ENCODE measurements at places on chromosomes 12 and 14. TPM values are rescaled to one million over a fixed set of nuclear protein-coding genes. Genes with fewer than 3 reads are reported as not detected.

The TMEM132C gene
- total RNA-seq = 3.9 TPM

GRCh38 chr12:54526812-54527630, 22.4 kb upstream of the PDE1B start:
- H3K27me3 ChIP-seq = peaks cover 34% of the 10 kb centered on the region
- peak; percentile 82 for DNase-seq
- H3K4me1 ChIP-seq = peaks cover 24% of the 10 kb centered on the region
- H3K4me3 ChIP-seq = no peak overlapping the region
- no peak overlapping the region for H3K27ac ChIP-seq

DNA sequence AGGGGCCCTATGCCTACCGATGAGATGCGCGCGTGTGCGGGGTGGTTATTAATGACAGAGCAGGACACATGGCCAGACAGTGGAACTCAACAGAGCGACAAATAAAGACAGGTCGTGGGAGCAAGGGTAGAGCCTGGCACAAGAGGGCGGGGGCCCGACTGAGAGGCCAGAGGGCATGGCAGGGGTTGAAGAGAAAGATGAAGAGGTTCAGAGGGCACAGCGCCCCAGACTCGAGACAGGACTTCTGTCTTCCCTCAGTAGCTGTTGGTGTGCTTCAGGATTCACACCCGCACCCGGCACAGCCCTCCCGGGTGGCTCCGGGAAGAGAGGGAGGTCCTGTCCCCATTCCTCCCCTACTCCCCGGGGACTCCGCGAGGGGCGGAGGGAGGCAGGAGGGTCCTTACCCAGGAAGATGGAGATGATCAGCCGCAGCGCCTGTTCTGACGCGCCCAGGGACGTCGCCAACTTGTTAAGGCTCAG, 366 bp downstream of the LPCAT3 start:
- no peaks in the 10 kb centered on the region for H3K27me3 ChIP-seq
- H3K36me3 ChIP-seq = no peaks in the 10 kb centered on the region
- no peak for DNase-seq
- H3K4me3 ChIP-seq = peak overlapping the region; percentile 84
- no peak overlapping the region for H3K27ac ChIP-seq
- H3K4me1 ChIP-seq = peaks cover 11% of the 10 kb centered on the region

GRCh38 chr12:117567644-117568216, 206.3 kb upstream of the NOS1 start:
- no peaks in the 10 kb centered on the region for H3K27me3 ChIP-seq
- no peak overlapping the region for H3K27ac ChIP-seq
- H3K4me3 ChIP-seq = no peak overlapping the region
- peaks cover 22% of the 10 kb centered on the region for H3K4me1 ChIP-seq

- H3K4me3 ChIP-seq = peak overlapping the region; percentile 73
- peak; percentile 53 for DNase-seq
- no peaks in the 10 kb centered on the region for H3K36me3 ChIP-seq
- H3K27me3 ChIP-seq = peaks cover 26% of the 10 kb centered on the region
- H3K4me1 ChIP-seq = peaks cover 9% of the 10 kb centered on the region
- no peak overlapping the region for H3K27ac ChIP-seq
Observed at GRCh38 chr12:118371321-118372282, 1.1 kb downstream of the TAOK3 start.

GRCh38 chr14:21921453-21921852, 247.8 kb upstream of the OR4E1 start:
- H3K4me1 ChIP-seq = no peaks in the 10 kb centered on the region
- H3K27me3 ChIP-seq = peaks cover 48% of the 10 kb centered on the region
- no peak for DNase-seq
- H3K36me3 ChIP-seq = no peaks in the 10 kb centered on the region

- no peak for DNase-seq
- H3K27ac ChIP-seq = no peak overlapping the region
- H3K36me3 ChIP-seq = peaks cover 27% of the 10 kb centered on the region
- H3K4me1 ChIP-seq = peaks cover 12% of the 10 kb centered on the region
- no peak overlapping the region for H3K4me3 ChIP-seq
- H3K27me3 ChIP-seq = no peaks in the 10 kb centered on the region
Observed at GRCh38 chr12:67280572-67280971, 11.4 kb downstream of the CAND1 start.

GRCh38 chr14:97827746-97828145, 1030.6 kb downstream of the VRK1 start:
- no peaks in the 10 kb centered on the region for H3K4me1 ChIP-seq
- no peaks in the 10 kb centered on the region for H3K36me3 ChIP-seq
- H3K27ac ChIP-seq = no peak overlapping the region
- H3K27me3 ChIP-seq = no peaks in the 10 kb centered on the region
- DNase-seq = no peak

GRCh38 chr14:91649930-91650329, 82.0 kb downstream of the CATSPERB start:
- no peak overlapping the region for H3K27ac ChIP-seq
- no peak overlapping the region for H3K4me3 ChIP-seq
- DNase-seq = peak; percentile 27
- H3K27me3 ChIP-seq = no peaks in the 10 kb centered on the region
- H3K36me3 ChIP-seq = no peaks in the 10 kb centered on the region
- H3K4me1 ChIP-seq = no peaks in the 10 kb centered on the region

- H3K4me3 ChIP-seq = no peak overlapping the region
- no peaks in the 10 kb centered on the region for H3K4me1 ChIP-seq
- no peaks in the 10 kb centered on the region for H3K36me3 ChIP-seq
- no peak overlapping the region for H3K27ac ChIP-seq
- DNase-seq = no peak
Observed at GRCh38 chr12:108065069-108065468, 64.0 kb upstream of the WSCD2 start.

DNA sequence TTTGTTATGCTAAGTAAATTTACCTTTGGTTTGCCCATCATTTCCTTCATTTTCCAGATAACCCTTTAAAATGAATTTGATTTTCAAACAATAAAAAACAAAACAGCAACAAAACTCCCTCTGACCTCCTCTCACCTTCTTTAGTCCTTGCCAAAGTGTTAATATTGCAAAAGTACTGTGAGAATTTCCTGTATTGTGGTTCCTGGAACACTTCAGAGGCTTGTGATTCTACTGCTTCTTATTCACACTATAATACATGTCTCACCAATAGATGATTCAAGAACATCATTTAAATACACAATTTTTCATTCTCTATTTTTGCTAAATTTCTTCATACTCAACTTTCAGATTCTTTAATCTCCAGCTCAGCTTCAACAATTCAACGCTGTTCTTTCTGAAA, at the start of gene KLRD1:
KLRD1 (plus strand) TSS at position 241 of the 400 bp plus-strand sequence. CDS start 208 bp downstream, outside the sequence.
- no peak within 1 kb of the TSS for H3K27ac ChIP-seq
- no peaks in the 10 kb centered on the region for H3K4me1 ChIP-seq
- H3K27me3 ChIP-seq = no peaks in the 10 kb centered on the region
- H3K4me3 ChIP-seq = no peak within 1 kb of the TSS
- DNase-seq = no peak

GRCh38 chr12:46832130-46832704, 6.4 kb upstream of the SLC38A4 start:
- peaks cover 66% of the 10 kb centered on the region for H3K27me3 ChIP-seq
- DNase-seq = peak; percentile 42
- no peaks in the 10 kb centered on the region for H3K36me3 ChIP-seq
- H3K27ac ChIP-seq = no peak overlapping the region
- H3K4me3 ChIP-seq = peak overlapping the region; percentile 63
